Cortex of kidney (tissue), 1 donor: ENCODE measurements at places on chromosomes 2 and 18.

DNA sequence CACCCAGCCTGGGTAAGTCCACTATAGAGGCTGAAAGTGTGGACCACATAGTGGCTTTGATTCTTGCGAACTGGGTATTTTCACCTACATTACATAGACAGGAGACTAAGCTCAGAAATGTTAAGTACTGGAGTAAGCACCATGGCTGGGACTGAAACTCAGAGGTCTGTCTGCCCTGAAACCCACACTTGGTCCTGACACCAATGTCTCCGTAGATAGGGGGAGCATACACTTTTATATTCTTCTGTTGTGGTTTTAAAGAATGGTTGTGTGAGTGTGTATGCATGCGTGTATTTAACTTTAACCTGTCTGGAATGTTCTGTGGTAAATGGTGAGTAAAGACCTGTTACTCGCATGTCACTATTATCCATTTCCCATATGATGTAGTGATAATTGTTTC lies 10.3 kb upstream of the NPPC start:
- no peak for DNase-seq

- no peak for DNase-seq
Observed at GRCh38 chr2:145323512-145323911, 803.6 kb upstream of the ZEB2 start.

- no peak for DNase-seq
Observed at GRCh38 chr2:27843992-27844391, 46.2 kb downstream of the RBKS start.

- no peak for DNase-seq
Observed at GRCh38 chr2:55875434-55876135, 48.0 kb downstream of the EFEMP1 start.

- no peak for DNase-seq
Observed at GRCh38 chr18:61669320-61669719, 223.5 kb downstream of the RNF152 start.

- DNase-seq, result no peak
Observed at GRCh38 chr2:126902152-126902835, 3.6 kb downstream of the TEX51 start.

- DNase-seq, result no peak
Observed at GRCh38 chr2:108965540-108966289, 23.3 kb downstream of the EDAR start.

DNA sequence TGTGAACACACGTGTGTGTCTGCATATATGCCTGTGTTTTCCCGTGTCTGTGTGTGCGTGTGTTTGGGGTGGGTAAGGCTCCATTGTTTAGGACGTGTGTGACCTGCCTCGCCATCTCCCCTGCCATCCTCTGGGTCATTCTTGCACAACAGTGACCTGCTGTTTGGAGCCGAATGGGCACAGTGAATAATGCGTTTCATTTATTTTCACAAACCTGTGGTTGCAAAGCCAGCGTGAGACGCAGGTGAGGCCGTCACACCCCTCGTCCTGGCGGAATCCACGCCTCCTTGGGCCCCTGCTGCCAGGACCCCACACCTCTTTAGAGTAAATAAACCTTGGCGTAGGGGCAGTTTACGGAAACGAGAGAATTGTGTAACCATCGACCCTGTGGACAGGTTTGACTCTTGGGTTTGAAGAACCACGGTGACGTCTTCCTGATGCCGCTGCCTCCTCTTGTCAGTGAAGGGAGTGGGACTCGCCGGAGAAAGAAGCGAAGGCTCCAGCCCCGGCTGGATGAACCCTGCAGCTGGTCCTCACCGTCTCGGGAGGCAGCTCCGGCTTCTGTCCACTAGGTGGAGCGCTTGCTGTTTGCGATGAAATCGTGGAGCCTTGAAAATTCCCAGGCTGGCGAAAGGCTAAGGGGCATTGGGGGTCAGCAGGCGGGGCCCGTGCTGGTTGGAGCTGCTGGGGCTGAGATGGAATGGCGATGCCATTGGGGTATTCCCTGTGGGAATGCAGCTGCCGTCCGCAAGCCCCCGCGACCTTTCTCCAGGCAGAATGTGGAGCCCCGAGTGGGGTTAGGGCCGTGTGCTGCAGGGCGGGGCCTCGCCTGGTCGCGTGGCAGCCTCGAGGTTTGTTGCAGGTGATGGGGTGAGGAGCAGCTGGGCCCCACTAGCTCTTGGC lies 81.1 kb downstream of the RTP5 start:
- DNase-seq, result no peak

DNA sequence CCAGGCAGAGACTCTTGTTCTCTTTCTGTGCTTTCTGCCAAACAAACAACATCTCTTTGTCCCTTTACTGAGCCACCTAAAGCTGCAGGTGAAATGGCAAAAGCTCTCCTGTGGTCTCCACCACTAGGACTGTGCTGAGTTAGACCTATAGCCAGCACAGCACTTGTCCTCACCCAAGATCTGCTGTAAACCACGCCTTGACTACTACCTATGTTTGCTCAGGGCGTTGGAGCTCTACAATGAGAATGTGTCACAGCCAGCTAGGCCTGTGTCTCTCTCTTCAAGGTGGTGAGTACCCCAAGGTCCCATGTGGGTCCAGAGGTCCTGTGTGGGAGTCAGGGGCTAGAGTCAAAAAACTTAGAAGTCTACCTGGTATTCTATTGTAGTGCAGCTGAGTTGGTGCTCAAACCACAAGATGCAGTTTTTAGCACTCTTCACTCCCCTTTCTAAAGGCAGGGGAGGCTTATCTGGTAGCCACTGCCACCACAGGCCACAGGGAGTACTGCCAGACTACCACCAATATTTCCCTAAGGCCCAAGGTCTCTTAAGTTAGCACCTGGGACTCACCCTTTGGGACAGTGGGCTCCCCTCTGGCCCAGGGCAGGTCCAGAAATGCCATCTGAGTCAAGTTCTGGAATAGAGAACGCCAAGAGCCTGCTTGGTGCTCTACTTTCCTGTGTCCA lies 96.8 kb upstream of the RPRM start:
- no peak for DNase-seq

- DNase-seq, result no peak
Observed at GRCh38 chr2:190792956-190793888, 87.4 kb upstream of the GLS start.

GRCh38 chr2:201441409-201441808 lies 9.8 kb downstream of the TRAK2 start:
- DNase-seq, result no peak
